Endothelial cell (in vitro differentiated cells): ENCODE measurements at places on chromosomes 6 and 20.

GRCh38 chr20:14518648-14519047, 181.2 kb upstream of the FLRT3 start:
- no peaks in the 10 kb centered on the region for H3K27me3 ChIP-seq
- H3K4me1 ChIP-seq = peaks cover 7% of the 10 kb centered on the region

DNA sequence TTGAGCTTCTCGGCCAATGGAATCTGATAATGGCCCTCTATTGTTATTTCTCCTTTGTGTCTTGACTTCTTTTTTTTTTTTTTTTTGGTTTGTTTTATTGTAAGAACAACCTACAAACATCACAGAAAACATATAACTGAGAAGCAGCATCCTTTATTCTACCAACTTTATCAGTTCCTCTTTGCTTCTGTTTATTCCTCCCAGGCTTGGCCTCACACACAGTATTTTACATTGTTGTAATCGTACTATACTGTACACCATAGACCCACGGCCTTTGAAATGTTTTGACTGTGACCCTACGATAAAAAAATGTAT, 558 bp upstream of the CCDC167 start:
- peaks cover 37% of the 10 kb centered on the region for H3K4me1 ChIP-seq
- no peaks in the 10 kb centered on the region for H3K36me3 ChIP-seq
- peak overlapping the region; percentile 97 for H3K4me3 ChIP-seq
- no peak for DNase-seq
- peak overlapping the region; percentile 85 for H3K27ac ChIP-seq

GRCh38 chr6:44558832-44559251, 171.3 kb downstream of the CDC5L start:
- peaks cover 23% of the 10 kb centered on the region for H3K4me1 ChIP-seq
- peaks cover 2% of the 10 kb centered on the region for H3K36me3 ChIP-seq
- no peak for DNase-seq
- no peak overlapping the region for H3K27ac ChIP-seq
- H3K27me3 ChIP-seq = peaks cover 3% of the 10 kb centered on the region

GRCh38 chr6:135693811-135694370, 157.6 kb upstream of the PDE7B start:
- H3K4me3 ChIP-seq = no peak overlapping the region
- peaks cover 2% of the 10 kb centered on the region for H3K27me3 ChIP-seq
- DNase-seq = no peak
- no peak overlapping the region for H3K27ac ChIP-seq
- H3K4me1 ChIP-seq = no peaks in the 10 kb centered on the region
- H3K36me3 ChIP-seq = no peaks in the 10 kb centered on the region

- H3K4me3 ChIP-seq = no peak overlapping the region
- no peak for DNase-seq
Measured at GRCh38 chr6:151160929-151161757, 78.6 kb upstream of the AKAP12 start.

DNA sequence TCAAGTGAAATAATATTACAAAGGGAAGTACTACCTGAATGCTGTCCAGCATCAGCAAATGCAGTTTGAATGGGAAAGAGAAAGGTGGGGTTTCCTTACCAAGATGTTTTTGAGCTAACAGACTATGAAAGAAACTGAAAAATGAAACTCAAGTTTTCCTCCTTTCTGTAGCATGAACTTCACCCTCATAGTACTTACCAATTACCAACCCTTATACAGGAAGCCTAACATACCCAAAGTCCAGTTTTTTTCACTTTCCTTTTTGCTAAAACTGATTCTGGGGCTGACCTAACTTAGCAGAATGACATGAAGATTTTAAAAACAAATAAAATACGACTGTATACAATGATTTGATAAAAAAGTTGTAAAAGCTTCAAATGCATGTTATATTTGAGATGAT, 5.2 kb downstream of the ZNFX1 start:
- H3K4me3 ChIP-seq = no peak overlapping the region
- H3K27me3 ChIP-seq = peaks cover 4% of the 10 kb centered on the region
- peaks cover 20% of the 10 kb centered on the region for H3K4me1 ChIP-seq
- DNase-seq = no peak

- peaks cover 29% of the 10 kb centered on the region for H3K27me3 ChIP-seq
- no peak for DNase-seq
- H3K4me1 ChIP-seq = peaks cover 2% of the 10 kb centered on the region
- no peak overlapping the region for H3K4me3 ChIP-seq
- H3K27ac ChIP-seq = no peak overlapping the region
Measured at GRCh38 chr20:46305331-46305972, 2.8 kb downstream of the CDH22 start.

- H3K27ac ChIP-seq = no peak overlapping the region
- peaks cover 3% of the 10 kb centered on the region for H3K4me1 ChIP-seq
- H3K27me3 ChIP-seq = no peaks in the 10 kb centered on the region
- no peak for DNase-seq
Measured at GRCh38 chr6:165605901-165606739, 56.9 kb downstream of the PDE10A start.

DNA sequence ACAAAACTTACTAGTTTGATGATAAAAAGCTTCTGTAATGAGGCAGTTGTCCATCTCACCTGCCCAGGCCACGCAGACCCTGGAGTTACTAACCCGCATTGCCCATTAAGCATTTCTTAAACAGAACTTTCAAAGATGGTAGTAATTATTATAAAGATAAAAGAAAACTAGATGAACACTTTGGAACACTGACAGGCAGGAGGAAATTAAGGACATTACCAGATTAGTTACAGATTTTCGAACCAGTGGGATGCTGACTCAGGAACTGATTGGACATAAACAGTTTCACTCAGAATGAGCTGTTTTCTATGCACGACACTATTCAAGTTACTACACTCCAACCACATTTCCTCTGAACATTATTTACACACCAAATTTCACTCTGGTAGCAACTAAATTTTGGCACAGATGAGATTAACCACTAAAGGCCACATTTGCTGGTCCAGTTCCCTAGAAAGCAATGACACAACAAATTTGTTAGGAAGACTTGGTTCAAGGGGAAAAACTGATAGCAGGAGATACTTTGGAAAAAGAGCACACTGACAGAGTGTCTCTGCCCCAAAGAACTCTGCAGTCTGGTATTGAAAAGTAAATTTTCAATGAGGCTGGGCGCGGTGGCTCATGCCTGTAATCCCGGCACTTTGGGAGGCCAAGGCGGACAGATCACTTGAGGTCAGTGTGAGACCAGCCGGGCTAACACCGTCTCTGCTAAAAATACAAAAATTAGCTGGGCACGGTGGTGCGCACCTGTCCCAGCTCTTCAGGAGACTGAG, 3.0 kb downstream of the ROMO1 start:
- peaks cover 29% of the 10 kb centered on the region for H3K4me1 ChIP-seq
- H3K36me3 ChIP-seq = peaks cover 29% of the 10 kb centered on the region
- H3K4me3 ChIP-seq = peak overlapping the region; percentile 37
- no peak overlapping the region for H3K27ac ChIP-seq

DNA sequence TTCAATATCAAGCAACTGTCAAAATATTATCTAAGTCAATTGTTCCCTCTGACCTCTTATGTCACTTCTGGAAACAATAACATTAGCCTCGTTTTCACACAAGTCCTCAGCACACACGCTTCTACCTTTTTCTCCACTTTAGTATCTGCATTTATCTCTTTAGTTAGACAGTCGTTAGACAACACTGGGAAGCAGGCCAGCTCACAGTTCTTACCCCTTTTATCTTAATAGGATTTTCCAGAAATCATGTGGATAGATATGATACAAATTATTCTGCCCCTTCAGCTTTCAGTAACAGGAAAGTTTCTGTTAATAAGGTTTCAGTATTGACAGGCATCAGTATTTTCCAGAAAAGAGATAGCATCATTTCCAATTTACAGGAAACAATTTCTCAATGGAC, 25.9 kb upstream of the HAO1 start:
- H3K36me3 ChIP-seq = no peaks in the 10 kb centered on the region
- H3K4me3 ChIP-seq = no peak overlapping the region
- H3K4me1 ChIP-seq = no peaks in the 10 kb centered on the region
- DNase-seq = no peak
- no peak overlapping the region for H3K27ac ChIP-seq
- no peaks in the 10 kb centered on the region for H3K27me3 ChIP-seq
